Hepatocyte (in vitro differentiated cells): ENCODE measurements at places on chromosomes 5 and 9. TPM values are rescaled to one million over a fixed set of nuclear protein-coding genes. Genes with fewer than 3 reads are reported as not detected.

DNA sequence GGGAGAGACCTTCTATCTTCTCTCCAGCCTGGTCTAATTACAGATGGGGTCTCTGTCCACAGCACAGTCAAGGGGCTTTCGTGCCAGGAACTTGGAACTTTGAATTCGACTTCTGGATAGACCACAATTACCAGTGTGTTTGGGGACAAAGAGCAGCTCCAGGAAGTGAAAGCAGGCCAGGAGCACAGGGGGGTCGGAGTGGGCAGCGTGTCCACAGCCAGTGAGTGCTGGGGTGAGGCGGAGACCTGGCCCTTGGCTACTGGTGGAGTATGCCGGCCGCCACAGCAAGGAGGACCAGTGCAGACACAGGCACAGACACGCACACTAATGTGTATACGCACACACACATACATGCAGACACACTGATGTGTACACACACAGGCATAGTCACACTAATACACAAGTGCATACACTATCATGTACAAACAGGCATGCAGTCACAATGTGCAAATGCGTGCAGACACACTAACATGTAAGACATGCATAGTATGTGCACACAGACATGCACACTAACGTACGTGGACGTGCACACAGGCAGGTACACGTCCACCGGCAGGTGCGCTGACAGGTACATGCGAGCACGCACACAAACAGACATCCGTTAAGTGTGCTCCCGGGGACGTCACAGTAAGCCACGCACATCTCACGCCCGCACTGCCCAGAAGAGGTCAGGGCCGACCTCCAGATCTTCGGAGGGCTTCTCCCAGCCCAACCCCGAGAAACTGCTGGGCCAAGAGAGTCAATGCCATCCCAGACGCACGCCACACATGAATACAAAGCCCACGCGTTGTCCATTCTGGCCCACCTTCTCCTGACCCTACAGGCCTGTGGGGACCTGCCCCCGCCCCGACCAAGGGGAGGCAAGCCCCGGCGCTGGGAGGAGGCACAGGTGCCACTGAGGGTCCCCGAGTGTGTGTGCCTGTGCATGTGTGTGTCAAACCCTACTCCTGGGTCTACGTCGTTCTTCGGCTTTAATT is 46.5 kb downstream of the NKD2 start:
- DNase-seq = no peak

GRCh38 chr9:133661846-133662540 is 25.8 kb downstream of the DBH start:
- DNase-seq = no peak

TAF11L8 gene
- total RNA-seq = not detected in 2 replicates

DNA sequence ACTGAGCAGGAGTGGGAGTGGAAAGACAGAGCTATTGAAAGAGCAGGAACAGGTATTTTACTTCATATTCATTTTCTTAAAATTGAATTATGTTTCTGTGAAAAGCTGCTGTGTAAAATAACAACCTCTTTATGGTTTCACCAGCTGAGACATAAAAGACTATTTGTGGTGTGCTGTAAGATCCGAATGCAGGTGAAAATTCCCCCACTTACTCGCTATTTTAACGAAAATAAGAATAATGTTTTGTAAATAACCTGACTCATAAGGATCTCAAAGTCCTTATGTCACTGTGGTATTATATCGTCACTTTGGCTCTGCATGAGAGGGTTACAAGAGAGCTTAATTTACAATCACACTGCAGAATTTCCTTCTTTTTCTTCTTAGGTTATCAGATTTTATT is 65.3 kb upstream of the NFIB start:
- DNase-seq = no peak

- no peak for DNase-seq
Measured at GRCh38 chr9:116380496-116380995, 227.0 kb downstream of the PAPPA start.

DNA sequence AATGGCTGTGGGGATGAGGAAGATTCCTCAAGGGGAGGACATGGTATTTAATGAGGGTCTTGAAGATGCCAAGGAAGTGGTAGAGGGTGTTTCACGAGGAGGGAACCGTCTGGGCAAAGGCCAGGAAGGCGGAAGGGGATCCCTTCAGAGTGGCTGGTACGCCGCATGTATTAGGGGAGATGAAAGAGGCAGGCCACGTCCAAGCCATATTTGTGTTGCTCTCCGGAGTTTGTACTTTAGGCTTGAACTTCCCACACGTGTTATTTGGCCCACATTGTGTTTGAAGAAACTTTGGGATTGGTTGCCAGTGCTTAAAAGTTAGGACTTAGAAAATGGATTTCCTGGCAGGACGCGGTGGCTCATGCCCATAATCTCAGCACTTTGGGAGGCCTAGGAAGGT is 1.2 kb downstream of the FXN start:
- no peak for DNase-seq

- no peak for DNase-seq
Measured at GRCh38 chr5:109388407-109388806, 21.4 kb downstream of the PJA2 start.

- DNase-seq = peak; percentile 78
Measured at GRCh38 chr9:129910628-129911567, 75.6 kb downstream of the USP20 start.

TRPM3 gene
- total RNA-seq = 0.60 and 1.6 TPM in 2 replicates

FOXD4L5 gene
- total RNA-seq = 0.04 TPM in 1 of 2 replicates, not detected in the other

DNA sequence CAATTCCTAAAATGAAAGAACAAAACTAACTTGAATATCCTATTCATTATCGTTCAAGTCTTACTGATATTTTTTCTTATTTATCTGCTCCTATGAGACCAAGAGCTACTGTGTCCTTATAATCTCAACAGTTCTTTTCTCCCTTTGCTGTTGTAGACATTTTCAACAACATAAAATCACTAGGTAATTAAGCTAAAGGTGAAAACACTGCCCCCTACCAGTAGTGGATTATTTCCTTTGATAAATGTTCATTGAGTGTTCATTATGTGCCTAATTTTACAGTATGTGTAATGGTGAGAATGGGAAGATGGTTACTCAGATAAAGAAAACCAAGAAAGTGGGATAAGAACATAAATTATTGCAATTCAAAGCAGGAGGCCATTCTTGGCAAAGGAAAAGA is 41.4 kb upstream of the PAPPA start:
- no peak for DNase-seq

FSTL4 gene
- total RNA-seq = 0.47 and 0.60 TPM in 2 replicates

DNA sequence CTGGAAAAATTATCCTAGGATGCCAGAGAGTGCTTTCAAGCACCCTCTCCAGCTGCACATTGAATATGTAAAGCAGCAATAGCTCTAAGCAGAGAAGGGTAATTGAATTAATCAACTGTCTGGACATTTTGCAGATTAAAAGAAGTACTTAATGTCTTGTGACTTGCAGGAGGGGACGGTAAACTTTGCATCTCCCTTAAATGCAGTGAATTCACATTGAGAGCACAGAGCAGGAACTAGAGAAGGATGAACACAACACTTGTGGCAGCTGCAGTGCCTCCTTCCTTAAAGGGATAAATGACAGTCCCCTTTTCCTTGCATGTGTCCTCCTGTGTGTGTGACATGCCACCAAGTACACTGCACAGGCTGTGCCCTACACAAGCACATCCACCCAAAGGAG is 7.4 kb upstream of the CDK5RAP2 start:
- no peak for DNase-seq

OR1Q1 gene
- not detected in 2 replicates for total RNA-seq

- DNase-seq = no peak
Measured at GRCh38 chr9:127525401-127526188, 74.3 kb downstream of the LRSAM1 start.

GRCh38 chr5:150241298-150242160 is 48.0 kb downstream of the CAMK2A start:
- DNase-seq = no peak

DNA sequence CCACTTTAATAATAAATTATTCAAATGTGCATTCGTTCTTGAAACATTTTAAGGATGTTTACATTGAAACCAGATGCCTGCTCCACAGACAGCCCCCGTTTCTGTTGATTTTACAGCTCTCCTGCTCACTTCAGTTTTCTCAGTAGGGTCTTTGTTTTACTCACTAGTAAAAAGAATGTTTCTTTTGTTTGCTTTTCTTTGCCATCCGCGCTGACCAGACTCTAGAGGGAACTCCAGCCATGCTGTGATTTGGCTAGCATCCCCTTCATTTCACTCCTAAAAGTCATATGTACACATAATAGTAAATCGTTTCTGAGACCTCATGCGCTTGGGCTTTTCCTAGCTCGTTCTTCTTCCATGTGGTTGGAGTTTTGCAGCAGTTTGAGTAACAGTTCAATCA is 28.7 kb upstream of the PALM2AKAP2 start:
- DNase-seq = peak; percentile 23

DNA sequence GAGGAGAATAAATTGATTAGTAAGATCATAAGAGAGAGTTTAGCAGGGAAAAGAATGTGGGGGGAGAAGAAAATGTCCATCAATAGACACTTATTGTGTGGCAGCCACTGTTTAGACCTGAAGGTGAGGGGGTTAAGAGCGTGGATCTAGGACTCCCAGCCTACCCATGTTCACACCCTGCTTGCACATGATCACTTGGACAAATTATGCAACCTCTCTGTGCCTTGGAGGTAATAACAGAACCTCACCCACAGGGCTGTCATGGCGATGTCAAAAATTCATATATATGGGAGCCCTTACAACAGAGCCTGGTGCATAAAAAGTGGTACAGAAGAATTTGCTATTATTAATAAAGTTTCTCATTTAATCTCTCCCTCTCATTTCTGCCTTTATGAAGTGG is 86.0 kb upstream of the EQTN start:
- DNase-seq = no peak

DNA sequence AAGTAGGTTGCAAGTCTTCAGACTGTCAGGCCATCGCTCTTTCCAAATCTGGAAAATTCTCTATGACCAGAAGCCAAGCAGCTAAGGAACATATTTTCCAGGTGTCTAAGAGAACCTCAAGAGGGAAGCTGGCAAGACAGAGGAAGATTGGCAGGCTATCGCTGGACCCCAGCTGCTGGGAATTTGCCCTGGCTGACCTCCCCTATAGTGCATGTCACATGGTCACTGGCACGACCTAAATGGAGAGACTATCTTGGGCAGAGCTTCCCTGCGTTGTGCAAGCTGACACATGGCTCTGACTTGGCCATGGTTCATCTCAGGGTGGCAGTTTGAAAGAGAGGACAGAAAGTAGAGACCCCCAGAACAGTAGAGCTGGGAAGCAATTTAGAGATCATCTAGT is 104.9 kb upstream of the ZNF618 start:
- no peak for DNase-seq

DNA sequence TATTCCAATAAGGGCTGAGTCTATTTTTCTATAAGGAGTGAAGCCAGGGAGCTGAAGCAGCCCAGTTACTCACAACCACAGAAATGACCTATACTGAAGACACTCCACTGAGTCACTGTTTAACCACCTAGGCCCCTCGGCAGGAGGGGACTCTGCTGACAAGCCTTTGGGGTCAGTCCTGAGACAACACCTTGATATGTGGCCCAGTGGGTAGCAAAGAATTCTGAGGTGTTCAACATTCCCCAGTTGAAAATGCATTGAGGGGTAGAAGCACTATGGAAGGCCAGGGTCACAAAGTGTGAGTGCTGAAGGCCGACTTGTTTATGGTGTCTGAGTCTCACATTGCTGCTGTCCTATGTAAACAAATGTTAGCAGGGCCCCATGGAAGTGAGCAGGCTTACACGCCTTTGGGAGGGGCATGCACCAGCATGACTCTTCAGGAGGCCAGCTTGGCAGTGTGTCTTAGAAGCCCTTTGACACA is 112.6 kb upstream of the NFIL3 start:
- peak; percentile 83 for DNase-seq

DNA sequence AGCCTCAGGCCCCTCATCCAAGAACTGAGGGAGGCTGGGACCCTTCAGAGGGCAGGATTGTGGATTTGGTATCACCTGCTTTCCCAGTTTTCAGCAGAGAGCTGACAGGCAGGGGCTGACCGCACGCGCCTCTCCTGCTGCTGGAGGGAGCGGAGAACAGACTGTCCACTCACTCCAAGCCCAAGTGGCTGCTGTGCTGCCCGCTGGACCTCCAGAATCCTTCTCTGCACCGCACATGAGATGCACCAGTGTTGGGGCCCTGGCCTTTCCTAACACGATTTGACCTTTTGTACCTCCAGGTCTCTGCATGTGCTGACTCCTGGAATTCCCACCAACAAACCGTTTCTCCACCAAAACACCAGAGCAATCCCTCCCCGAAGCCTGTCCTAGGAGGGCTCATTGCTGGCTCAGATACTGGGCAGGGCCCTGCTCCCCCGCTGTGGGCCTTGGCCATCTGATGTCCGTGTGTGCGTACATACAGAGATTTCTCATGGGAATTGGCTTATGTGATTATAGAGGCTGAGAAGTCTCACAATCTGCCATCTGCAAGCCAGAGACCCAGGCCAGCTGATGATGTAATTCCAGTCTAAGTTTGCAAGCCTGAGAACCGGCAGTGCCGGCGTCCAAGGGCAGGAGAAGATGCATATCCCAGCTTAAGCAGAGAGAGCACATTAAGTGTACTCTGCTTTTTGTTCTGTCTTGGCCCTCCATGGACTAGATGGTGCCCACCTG is 141.7 kb downstream of the GADD45G start:
- DNase-seq = peak; percentile 69

ACSL6 gene
- 1.2 and 2.4 TPM in 2 replicates for total RNA-seq

DNA sequence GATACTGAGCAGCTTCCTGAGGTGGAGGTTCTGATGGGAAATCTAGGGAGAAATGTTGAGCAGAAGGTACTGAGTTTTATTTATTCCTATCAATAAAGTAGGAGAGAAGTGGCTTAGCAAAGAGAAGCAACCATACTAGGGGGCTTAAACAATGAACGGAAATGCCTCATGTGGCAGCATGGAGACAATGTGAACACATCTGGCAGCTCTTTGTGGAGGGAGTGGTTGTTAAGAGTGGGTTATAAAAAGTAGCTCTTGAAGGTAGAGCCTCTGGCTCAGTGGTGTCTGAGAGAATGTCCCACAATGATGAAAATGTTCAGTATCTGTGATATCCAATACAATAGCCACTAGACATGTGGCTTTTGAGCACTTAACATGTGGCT is 52.7 kb upstream of the EQTN start:
- DNase-seq = no peak
